ENCODE measurements at places on chromosomes 2 and 18. TPM values are rescaled to one million over a fixed set of nuclear protein-coding genes. Genes with fewer than 3 reads are reported as not detected.

FOXI3 gene
- not detected for total RNA-seq

GRCh38 chr2:121888189-121888557 lies 132.7 kb downstream of the TSN start:
- peak; percentile 38 for DNase-seq

KHK gene
- 8.8 TPM for total RNA-seq

- DNase-seq: no peak
These were observed 48.6 kb downstream of the NRP2 start for GRCh38 chr2:205730701-205731582.

LRRFIP1 gene
- 121 TPM for total RNA-seq

GRCh38 chr2:110802208-110802932 lies 70.0 kb downstream of the ACOXL start:
- no peak for DNase-seq

CCDC141 gene
- total RNA-seq: 1.2 TPM

GRCh38 chr2:148044322-148044721 lies 23.4 kb downstream of the MBD5 start:
- no peak for DNase-seq

DPP10 gene
- 11.2 TPM for total RNA-seq

DNA sequence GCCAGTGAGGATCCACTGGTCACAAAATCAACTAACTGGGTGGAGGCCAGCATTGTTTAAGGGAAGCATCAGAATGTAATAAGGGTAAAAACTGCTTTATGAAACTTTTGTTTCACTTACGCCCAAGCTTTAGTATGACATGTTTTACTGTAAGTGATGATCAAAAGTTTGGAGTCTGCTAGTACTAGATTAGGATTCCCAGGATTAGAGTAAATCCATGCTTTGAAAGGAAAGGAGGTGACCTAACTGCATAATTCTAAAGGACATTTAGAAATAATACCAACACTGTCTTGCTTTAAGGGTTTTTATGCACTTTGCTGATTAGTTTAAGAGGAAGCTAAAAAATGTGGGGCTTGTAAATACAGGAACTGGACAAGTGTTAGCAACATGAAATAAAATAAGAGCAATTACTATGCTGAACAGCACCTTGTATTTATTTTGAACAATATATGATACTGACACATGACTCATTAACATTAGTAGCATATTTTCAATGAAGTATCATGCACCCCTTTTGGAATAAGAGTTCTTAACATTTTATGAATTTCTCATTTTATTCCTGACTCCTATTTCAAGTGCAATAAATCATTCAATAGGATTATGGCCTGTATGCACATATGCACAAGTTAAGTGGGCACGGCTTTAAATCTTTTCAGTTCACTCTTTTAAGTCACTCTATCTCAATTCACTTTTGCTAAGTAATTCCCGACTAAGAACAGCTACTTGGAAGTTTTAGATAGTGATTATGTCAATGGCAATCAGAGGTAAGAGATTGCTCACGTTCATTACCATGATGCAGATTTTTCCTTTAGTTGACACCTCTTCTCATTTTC lies 62.5 kb downstream of the STK39 start:
- DNase-seq: no peak

TNFAIP6 gene
- 0.25 TPM for total RNA-seq

GRCh38 chr2:126999106-126999756 lies 100.5 kb downstream of the TEX51 start:
- DNase-seq: no peak

- DNase-seq: no peak
These were observed 143.2 kb downstream of the TPGS2 start for GRCh38 chr18:36685580-36685979.

LIMS4 gene
- 1.1 TPM for total RNA-seq

GRCh38 chr2:154130821-154131220 lies 259.1 kb downstream of the GALNT13 start:
- DNase-seq: no peak

CROCC2 gene
- not detected for total RNA-seq

TIA1 gene
- total RNA-seq: 84.0 TPM

- DNase-seq: no peak
These were observed 9.0 kb downstream of the EMX1 start for GRCh38 chr2:72926368-72926767.

DNA sequence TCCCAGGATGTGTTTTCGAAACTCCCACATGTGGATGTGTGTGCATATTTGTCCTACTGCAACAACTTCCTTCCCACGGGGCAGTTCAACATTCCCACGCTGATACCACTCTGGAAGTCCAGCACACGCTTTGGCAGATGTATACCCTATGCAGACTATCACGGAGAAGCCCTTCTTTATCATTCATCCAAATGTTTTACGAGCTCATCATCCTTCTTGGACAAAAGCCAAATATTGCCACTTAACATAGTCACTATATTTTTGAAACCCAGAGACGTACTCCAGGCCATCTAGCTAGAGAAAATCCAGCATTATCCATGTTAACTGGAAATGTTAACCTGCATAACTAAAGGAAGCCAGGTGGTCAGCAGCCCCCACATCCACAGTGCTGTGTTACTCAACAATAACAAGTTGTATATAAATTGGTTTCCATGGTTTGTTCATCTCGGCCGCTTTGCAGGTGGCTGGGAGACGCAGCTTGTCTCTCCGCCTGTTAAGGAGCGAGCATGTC lies 131.5 kb downstream of the ZNF532 start:
- no peak for DNase-seq

TRMT61B gene
- total RNA-seq: 12.1 TPM

LRRC30 gene
- not detected for total RNA-seq

WDPCP gene
- total RNA-seq: 3.1 TPM

DNA sequence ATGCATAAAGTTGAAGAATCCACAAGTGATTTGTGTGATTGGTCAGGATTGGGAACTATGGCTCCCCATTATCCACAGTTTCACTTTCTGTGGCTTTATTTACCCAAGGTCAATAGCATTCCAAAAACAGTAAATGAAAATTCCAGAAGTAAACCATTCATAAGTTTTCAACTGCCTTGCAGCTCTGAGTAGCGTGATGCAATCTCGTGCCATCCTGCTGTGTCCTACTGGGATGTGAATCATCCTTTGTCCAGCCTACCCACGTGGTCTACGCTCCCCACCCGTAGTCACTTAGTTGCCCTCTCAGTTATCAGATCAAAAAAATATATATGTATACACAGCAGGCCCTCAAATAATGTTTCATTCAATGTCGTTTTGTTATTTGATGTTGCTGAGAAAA lies 89.0 kb upstream of the DLGAP1 start:
- no peak for DNase-seq

- no peak for DNase-seq
These were observed 82.6 kb upstream of the ST3GAL5 start for GRCh38 chr2:85971366-85971765.
